ENCODE measurements at places on chromosomes 1 and 21.

- no peak for DNase-seq
Measured at GRCh38 chr1:208221291-208221622, 22.9 kb downstream of the PLXNA2 start.

DNA sequence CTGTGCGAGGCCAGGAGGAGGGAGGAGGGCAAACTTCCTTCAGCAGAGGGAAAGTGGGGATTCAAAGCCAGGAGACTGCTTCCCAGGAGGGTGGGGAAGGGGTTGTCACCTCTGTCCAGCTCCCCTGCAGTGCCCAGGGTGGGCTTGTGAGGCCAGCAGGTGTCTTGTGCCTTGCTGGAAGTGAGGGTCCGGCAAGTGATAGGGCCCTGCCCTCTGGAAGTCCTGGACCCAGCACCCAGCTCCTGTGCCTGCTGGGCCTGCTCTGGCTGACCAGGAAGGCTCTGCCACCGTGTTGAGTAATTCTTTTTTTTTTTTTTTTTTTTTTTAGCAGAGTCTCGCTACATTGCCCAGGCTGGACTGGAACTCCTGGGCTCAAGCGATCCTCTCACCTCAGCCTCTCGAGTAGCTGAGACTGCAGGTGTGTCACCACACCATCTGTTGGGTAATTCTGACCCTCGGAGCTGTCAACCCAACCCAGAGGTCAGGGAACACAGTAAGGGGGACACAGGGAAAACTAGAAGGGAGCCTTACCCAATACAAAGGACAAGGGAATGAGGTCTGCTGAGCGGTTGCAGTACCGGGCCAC lies 1.0 kb downstream of the BEST4 start:
- no peak for DNase-seq

DNA sequence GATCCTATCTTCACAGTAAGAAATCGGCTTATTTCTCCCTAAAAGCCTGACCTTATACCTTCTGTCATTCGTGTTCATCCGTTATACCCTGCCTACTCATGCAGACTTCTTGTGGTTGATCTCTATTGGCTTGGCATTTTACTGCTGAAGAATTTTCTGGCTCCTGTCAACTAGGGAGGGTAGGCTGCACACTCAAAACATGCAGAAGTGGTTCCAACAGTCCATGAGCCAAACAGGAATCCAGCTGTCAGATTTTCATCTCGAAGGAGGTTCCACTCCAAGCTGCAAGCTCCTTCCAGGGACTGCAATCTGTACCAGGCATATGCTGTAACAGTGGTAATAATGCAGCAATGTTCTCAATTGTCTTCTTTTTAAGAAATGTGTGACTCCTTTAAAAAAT lies 10.1 kb downstream of the DNAJC11 start:
- DNase-seq: no peak

GRCh38 chr1:150053926-150054325 lies 13.7 kb upstream of the VPS45 start:
- no peak for DNase-seq

- no peak for DNase-seq
Measured at GRCh38 chr21:15255261-15255660, 190.5 kb upstream of the NRIP1 start.

DNA sequence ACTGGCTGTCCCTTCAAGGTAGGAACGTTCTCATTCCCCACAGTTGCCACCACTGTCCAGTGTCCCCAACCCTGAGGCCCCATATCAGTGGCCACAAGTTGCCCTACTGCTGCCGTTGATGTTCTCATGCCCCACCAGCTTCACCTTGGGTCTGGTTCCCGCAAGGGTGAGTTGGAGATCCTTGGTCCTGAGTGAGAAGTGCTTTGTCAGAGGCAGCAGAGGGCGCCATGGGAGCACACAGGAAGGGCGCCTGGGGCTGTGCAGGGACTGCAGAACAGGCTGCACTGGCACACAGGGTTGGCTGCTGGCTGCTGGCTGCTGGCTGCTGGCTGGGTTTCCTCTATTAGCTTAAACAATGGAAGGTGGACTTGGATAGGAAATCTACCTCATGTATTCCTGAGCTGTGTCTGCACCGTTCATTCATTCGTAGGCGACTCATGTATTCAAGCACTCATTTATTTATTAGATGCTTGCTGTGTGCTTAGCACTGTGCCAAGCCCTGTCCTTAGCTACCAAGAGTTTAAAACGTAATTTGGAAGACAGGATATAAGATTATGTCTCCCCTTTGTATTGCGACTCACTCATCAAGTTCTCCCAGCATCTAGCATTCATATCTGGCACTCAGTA lies 2.1 kb upstream of the S100A9 start:
- peak; percentile 56 for DNase-seq

DNA sequence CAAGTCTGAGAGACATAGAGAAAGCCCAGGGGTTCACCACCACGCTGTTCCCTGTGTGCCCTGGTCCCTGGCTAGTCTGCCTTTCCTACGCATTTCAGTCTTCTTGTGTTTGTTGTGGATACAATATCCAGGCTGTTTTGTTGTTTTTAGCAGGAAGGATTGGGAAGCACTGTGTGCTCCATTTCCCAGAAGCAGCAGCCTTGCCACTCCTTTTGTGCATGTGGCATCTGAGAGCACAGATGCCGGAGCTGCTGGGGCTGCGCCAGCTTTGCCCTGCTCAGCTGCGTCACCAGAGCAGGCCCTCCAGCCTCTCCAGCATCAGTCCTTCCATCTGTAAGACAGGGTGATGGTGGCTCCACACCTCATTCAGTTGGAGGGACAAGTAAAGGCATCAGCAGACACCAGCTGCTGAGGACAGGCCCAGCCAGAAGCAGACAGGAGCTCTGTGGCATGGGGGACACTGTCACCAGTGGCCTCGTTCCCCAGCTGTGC lies 94.4 kb upstream of the COL6A1 start:
- DNase-seq: no peak

GRCh38 chr1:113405573-113405972 lies 15.3 kb downstream of the MAGI3 start:
- DNase-seq: no peak

GRCh38 chr1:161499099-161500039 lies 5.9 kb upstream of the FCGR2A start:
- no peak for DNase-seq

- no peak for DNase-seq
Measured at GRCh38 chr1:119920104-119920968, 24.0 kb upstream of the ADAM30 start.

DNA sequence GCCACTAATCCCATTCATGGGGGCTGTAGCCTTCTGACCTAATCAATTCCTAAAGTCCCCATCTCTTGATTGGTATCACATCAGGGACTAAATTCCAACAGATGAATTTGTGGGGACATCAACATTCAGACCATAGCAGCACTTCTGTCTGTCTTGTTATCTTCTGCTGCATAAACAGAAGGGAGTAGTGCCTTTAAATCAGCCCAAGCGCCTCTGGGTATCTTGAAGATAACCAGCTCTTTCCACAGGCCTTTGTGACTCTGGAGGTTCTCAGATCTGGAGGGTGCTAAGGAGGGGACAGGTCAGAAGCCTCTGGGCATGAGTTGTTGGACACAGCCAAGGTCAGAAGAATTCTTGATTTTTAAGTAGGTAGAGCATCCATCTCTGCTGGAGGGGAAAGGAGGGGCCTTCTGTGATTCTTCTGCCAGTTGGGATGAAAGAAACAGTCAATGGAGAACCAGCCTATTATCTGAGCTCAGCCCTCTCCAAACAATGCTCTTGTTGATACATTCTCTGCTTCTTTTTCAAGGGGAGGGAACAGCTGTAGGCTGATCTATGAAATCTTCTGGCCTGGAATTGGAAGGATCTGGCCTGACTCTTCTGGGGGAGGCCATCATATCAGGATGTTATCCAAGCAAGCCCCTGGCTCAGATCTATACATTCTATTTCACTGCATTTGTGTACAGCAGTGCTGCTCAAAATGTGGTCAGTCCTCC lies 31.3 kb upstream of the LRIG2 start:
- DNase-seq: no peak

DNA sequence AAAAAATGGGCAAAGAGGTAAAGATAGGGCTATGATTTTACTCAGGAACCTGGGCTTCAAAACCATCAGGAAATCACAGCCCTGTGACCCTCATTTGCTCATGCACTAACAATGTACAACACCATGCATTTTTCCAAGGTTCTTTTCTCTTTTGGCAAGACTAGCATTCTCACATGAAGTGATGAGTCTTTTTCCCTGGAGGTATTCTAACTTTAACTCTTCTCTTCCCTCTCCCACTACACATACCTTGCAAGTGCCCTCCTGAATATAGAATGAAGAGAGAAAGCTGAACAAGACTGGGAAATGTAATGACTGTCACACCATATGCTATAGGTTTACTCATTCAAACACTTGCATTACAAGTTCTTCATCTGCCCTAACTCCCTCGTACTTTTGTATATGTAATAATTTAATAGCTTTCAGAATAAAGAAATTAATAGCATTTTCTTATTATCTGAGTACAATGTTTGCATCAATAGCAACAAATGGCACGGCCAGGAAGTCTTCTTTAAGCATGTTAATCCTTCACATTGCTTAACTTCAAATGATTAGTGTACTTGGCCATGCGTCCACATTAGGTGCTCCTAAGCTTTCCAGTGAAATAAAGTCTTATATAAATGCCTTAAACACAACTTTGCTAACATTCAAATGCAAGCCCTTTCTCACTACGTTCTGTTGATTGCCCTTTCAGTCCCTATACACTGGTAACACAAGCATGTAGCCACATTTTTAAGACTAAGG lies 1.8 kb downstream of the NIBAN1 start:
- peak; percentile 73 for DNase-seq

Measured in EL (cell line).